CD4-positive, alpha-beta T cell (primary cell): ENCODE measurements at places on chromosomes 2 and 18.

- no peak for DNase-seq
These were observed 36.6 kb downstream of the USP34 start for GRCh38 chr2:61434314-61434713.

- no peak for DNase-seq
These were observed 1.2 kb downstream of the CPSF3 start for GRCh38 chr2:9424447-9425164.

DNA sequence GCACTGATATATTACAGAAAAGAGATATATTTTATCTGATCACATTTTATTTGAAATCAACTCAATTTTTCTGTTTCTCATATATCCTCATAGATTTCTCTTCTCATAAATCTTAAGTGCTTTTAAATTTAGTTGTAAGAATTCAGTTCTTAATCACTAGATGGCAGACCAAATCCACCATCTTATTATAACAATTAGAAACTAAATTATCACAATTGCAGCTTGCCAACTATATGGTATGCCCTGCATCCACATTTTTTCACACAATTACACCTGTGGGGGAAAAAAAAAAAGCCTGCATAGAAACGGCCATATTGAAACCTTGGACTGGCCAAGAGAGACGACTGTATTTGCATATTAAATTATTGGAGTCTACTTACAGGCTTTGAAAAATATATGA, 64.4 kb downstream of the COL5A2 start:
- DNase-seq = no peak

GRCh38 chr2:5315512-5315911, 376.7 kb upstream of the SOX11 start:
- DNase-seq = no peak

DNA sequence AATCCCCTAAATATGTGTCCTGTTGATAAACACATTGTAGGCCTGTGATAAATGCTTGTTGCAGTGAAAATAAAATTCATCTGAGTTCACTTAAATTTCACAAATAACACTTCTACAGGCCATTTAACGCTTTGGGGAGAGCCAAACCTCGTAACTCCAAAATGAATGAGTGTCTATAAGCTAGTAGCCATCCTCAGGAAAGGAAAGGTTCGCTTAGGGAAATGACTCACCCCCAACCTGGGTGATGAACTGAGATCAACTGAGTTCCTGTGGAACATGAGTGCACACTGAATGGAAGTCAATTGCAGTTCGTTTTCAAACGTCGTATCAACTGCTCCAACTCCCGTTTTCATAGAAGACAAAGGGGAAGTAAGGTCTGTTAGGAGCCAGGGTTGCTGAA, 527.6 kb upstream of the ID2 start:
- DNase-seq = no peak

- DNase-seq = no peak
These were observed 2114.1 kb upstream of the PIK3C3 start for GRCh38 chr18:39840856-39841481.

- no peak for DNase-seq
These were observed 37.7 kb downstream of the ZNF407 start for GRCh38 chr18:74635224-74635975.

DNA sequence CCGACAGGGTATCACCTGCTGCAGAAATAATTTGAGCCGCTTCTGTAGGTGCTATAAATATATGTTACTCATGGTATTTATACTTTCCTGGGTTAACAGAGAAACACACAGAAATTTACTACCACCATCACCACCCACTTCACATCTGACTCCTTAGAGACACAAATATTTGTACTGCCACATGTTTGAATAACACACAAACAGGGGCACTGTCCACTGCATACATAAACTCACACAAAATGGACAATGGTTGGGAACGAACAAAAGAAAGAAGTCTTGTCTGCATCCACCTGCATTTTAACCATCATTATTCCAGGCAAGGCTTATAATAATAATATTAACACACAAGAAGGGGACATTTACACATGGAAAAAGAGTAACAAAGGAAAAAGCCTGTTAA, 24.0 kb downstream of the IMMT start:
- no peak for DNase-seq

DNA sequence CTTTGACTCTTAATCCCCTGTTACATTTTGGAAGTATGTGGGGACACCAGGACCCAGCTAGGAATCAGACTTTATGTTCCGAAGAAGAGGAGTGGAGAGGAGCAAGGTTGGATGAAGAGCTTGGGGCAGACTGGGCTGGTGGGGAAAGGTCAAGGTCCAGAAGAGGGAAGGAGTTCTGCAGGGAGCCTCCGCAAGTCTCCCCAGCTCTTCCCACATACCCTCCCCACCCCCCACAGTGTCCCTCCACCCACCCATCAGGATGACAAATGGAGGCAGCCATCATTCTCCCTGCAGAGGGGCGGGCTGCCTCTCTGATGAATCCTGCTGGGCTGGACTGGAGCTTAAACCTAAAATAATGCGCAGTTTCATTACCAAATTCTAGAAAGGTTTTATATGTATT, 77.2 kb downstream of the ACKR3 start:
- DNase-seq = no peak

GRCh38 chr2:86274918-86275275, 62.5 kb downstream of the REEP1 start:
- DNase-seq = no peak

- DNase-seq = peak; percentile 69
These were observed 56.7 kb upstream of the ACKR3 start for GRCh38 chr2:236512902-236513435.

GRCh38 chr2:165687426-165688002, 106.5 kb downstream of the GALNT3 start:
- DNase-seq = no peak

- DNase-seq = no peak
These were observed 1540.8 kb upstream of the PIK3C3 start for GRCh38 chr18:40414155-40414754.

GRCh38 chr18:49619801-49620200, 57.9 kb downstream of the LIPG start:
- DNase-seq = no peak

GRCh38 chr2:21228041-21228895, 104.5 kb downstream of the TDRD15 start:
- DNase-seq = no peak

DNA sequence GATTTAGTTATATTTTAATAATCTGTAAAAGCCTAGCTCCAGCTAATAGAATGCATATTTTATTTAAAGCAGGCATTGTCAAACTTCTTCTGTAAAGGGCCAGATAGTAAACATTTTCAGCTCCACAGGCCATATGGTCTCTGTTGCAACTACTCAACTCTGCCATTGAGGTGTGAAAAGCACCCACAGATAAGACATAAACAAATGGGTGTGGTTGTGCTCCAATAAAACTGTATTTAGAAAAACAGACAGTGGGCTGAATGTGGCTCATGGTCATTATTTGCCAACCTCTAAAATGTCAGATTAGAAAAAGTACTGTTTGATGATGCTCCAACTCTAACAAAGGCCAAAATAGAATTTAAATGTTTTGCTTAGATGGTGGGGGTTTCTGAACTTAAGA, 519.9 kb downstream of the RNF144A start:
- no peak for DNase-seq

DNA sequence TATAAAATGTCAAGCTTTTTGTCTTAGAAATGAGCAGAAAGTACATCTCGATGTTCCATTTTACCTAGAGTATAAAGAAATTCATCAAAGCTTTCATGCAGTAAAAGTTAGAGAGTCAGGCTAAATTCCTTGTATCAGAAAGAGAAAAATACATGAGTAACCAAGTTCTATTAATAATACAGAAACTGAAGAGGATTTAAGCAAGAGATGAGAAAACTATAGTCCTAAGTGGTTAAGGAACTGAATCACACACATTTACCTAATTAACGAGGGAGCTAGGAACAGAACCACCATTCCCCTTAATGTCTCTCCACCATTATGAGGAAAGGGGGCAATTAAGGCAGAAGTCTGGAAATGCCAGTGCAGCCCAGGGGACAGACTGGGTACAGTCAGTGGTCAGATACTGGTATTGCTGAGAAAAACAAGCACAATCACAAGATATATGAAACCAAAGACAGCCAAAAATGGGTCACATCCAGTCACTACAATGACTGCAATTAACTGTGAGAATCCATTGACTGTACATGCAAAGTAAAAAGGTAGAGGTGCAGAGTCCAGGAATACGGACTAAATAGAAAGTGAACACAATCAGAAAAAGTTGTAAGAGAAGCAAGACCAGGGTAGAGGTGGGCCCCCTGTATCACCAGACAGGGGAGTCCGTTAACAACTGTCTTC, 23.9 kb downstream of the MAP4K3 start:
- no peak for DNase-seq

DNA sequence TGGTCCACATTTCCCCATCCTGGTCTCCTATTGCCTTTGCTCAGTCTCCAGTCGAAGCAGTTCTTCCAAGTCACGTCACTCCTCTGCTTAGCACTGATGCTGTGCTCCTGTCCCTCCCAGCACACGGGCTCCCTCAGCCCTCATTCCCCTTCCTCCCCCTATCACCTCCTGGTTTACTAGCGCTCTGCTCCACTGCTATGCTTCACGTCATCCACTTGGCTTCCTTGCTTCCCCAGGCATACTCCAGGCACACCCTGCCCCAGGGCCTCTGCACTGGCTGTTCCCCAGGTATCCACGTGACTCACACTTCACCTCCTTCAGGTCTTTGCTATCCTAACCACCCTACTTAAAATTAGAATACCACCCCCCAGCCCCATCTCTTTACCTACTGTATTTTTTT, 269.3 kb downstream of the GLI2 start:
- DNase-seq = no peak

- DNase-seq = no peak
These were observed 84.8 kb downstream of the STPG4 start for GRCh38 chr2:47070155-47070919.
